ENCODE measurements at places on chromosomes 7 and 10.

- no peak overlapping the region for H3K4me3 ChIP-seq
- peaks cover 10% of the 10 kb centered on the region for H3K36me3 ChIP-seq
- H3K27me3 ChIP-seq = peaks cover 4% of the 10 kb centered on the region
- no peak overlapping the region for H3K27ac ChIP-seq
- peaks cover 6% of the 10 kb centered on the region for H3K4me1 ChIP-seq
These were observed 90.5 kb upstream of the FERD3L start for GRCh38 chr7:19235680-19236079.

DNA sequence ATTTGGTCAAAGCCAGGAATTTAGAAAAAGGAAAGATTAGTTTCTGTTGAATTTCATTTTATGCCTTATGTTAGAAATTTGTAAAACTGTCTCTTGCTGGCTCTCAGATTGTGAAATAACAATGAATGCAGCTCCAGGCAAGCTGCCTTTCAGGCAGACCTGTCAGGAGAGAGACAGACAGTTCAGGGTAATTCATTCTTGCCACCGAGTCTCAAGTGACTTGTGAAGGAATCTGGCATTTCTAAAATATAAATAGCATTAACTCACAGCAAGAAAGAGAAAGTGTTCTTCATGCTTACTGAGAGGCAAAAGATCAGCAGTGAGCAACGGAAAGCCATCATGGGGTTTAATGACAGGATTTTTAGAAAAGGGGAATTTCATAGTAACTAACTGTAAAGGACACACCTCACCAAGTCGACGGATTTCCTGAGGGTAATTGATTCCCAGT is 442.3 kb upstream of the AKR1E2 start:
- DNase-seq = no peak
- no peak overlapping the region for H3K4me3 ChIP-seq
- no peak overlapping the region for H3K27ac ChIP-seq
- H3K36me3 ChIP-seq = no peaks in the 10 kb centered on the region

- no peak overlapping the region for H3K4me3 ChIP-seq
- H3K27me3 ChIP-seq = peaks cover 36% of the 10 kb centered on the region
- DNase-seq = no peak
- H3K4me1 ChIP-seq = no peaks in the 10 kb centered on the region
These were observed 14.6 kb upstream of the PRRT4 start for GRCh38 chr7:128376077-128376476.

DNA sequence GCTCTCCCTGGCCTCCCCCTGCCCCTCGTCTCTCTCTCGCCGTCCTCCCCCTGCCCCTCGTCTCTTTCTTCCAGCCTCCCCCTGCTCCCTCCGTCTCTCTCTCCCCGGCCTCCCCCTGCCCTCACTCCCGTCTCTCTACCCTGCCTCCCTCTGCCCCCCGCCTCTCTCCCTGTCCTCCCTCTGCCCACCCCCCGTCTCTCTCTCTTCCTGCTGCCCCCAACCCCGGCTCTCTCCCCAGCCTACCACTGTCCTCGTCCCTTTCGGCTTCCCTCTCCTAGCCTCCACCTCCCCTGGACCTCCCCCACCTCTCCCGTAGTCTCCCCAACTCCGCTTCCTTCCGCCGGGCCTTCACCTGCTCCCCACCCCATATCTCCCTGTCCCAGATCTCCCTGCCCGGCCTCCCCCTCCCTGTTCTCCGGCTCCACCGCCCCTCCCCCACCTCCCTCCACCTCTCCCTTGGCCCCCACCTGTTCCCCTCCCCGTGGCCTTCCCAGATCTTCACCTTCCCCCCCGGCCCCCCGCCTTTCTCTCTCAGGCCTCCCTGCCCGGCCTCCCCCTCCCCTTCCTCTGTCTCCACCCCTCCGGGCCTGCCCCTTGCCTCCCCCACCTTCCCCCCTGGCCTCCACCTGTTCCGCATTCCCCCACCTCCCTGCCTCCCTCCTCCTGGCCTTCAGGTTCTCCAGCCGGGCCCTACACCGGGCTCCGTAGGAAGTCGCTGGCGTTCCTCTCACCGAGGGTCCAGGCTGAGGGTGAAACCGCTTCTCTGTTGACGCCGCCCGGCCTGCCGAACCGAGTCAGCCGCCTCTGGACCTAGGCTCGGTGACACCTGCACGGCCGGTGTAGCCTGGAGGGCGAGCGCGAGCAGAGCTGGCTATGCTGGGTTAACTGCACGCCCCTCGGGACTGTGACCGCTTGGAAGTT is 1.2 kb downstream of the GET4 start:
- peaks cover 9% of the 10 kb centered on the region for H3K36me3 ChIP-seq
- no peak for DNase-seq
- peak overlapping the region; percentile 95 for H3K4me3 ChIP-seq
- peak overlapping the region; percentile 92 for H3K27ac ChIP-seq

DNA sequence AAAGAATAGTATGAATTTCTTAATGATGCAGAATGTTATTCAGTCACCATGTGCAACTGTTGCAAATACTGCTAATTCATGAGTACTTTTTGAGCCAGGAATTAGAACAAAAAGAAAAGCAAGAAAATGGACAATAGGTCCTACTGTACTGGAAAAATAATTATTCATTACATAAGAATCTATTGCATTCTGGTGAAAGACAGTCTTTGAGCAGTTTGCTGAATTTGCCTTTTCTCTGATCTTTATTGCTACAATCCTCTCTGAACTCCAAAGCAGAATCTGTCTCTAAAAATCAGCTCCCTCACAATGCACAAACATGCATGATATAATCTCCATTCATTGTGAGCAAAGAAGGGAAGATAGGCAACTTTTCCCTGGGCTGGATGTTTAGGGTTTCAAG is 12.8 kb downstream of the IFIT2 start:
- H3K36me3 ChIP-seq = no peaks in the 10 kb centered on the region
- H3K4me3 ChIP-seq = no peak overlapping the region
- no peaks in the 10 kb centered on the region for H3K4me1 ChIP-seq
- H3K27ac ChIP-seq = no peak overlapping the region
